ENCODE measurements at places on chromosomes 2 and 18. TPM values are rescaled to one million over a fixed set of nuclear protein-coding genes. Genes with fewer than 3 reads are reported as not detected.

GRCh38 chr2:19982268-19982667, 7.6 kb downstream of the WDR35 start:
- H3K4me3 ChIP-seq, result no peak overlapping the region
- H3K27ac ChIP-seq, result no peak overlapping the region
- peaks cover 32% of the 10 kb centered on the region for H3K36me3 ChIP-seq
- peaks cover 5% of the 10 kb centered on the region for H3K4me1 ChIP-seq
- no peak for DNase-seq
- no peaks in the 10 kb centered on the region for H3K27me3 ChIP-seq

GRCh38 chr18:69747388-69747787, 200.3 kb downstream of the CD226 start:
- no peaks in the 10 kb centered on the region for H3K4me1 ChIP-seq
- no peak overlapping the region for H3K4me3 ChIP-seq
- no peak overlapping the region for H3K27ac ChIP-seq
- no peaks in the 10 kb centered on the region for H3K27me3 ChIP-seq

GRCh38 chr2:26574066-26574899, 66.9 kb downstream of the CIB4 start:
- H3K4me3 ChIP-seq, result no peak overlapping the region
- H3K27ac ChIP-seq, result no peak overlapping the region
- no peaks in the 10 kb centered on the region for H3K36me3 ChIP-seq
- no peaks in the 10 kb centered on the region for H3K4me1 ChIP-seq
- no peak for DNase-seq
- H3K27me3 ChIP-seq, result peaks cover 56% of the 10 kb centered on the region

GRCh38 chr2:32882816-32883810, 63.6 kb upstream of the LTBP1 start:
- H3K4me3 ChIP-seq, result no peak overlapping the region
- no peaks in the 10 kb centered on the region for H3K36me3 ChIP-seq
- H3K27me3 ChIP-seq, result no peaks in the 10 kb centered on the region
- H3K27ac ChIP-seq, result no peak overlapping the region
- DNase-seq, result no peak

DNA sequence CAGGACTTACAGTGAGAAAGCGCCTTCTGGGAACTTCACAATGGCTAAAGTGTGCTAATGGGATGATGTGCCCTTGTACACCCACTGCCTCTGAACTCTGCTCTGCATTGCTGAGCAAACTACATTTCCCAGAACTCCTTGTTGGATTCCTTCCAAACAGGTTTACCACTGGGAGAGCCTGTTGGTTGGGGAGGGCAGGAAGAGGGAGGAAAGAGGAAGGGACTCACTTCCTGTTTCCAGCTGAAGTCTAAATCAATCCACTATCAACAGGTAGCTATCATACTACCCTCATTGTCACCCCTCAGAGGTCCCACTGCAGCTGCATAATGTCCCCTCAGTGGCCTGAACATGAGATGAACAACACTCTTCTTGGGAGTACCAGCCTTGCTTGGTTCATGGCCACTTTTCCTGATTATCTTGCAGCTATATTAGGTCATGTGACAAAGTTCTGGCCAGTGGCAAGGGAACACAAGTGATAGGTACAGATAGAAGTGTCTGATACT, 109.7 kb downstream of the MSH2 start:
- H3K27me3 ChIP-seq, result no peaks in the 10 kb centered on the region
- H3K36me3 ChIP-seq, result no peaks in the 10 kb centered on the region
- no peak overlapping the region for H3K27ac ChIP-seq
- no peak overlapping the region for H3K4me3 ChIP-seq

DNA sequence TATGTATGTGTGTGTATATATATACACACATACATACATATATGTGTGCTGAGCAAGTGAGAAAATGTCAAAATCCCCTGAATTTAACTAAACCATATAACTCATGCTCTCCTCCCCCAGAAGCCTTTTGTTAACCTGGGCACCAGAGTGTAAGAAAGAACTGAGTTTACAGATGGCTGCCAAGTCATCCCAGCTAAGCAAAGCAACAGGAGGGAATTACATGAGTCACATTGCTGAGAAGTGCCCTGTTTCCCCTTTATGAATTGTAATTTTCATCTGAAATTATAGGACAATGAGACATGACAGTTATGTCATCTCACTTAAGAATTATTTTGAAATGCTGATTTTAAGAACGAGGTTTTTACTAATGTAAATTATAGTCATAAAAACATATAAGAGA, 29.9 kb downstream of the SCN7A start:
- no peaks in the 10 kb centered on the region for H3K36me3 ChIP-seq
- no peak overlapping the region for H3K4me3 ChIP-seq

- no peaks in the 10 kb centered on the region for H3K4me1 ChIP-seq
- no peaks in the 10 kb centered on the region for H3K27me3 ChIP-seq
- no peak for DNase-seq
- no peak overlapping the region for H3K4me3 ChIP-seq
- no peaks in the 10 kb centered on the region for H3K36me3 ChIP-seq
Observed at GRCh38 chr2:63789338-63790020, 52.2 kb upstream of the UGP2 start.

- H3K36me3 ChIP-seq, result peaks cover 31% of the 10 kb centered on the region
- H3K27ac ChIP-seq, result no peak overlapping the region
- no peaks in the 10 kb centered on the region for H3K4me1 ChIP-seq
- no peak for DNase-seq
- H3K4me3 ChIP-seq, result no peak overlapping the region
- no peaks in the 10 kb centered on the region for H3K27me3 ChIP-seq
Observed at GRCh38 chr2:11785611-11785940, 39.1 kb downstream of the LPIN1 start.

- H3K4me3 ChIP-seq, result no peak overlapping the region
- no peaks in the 10 kb centered on the region for H3K4me1 ChIP-seq
- no peaks in the 10 kb centered on the region for H3K27me3 ChIP-seq
- H3K36me3 ChIP-seq, result no peaks in the 10 kb centered on the region
Observed at GRCh38 chr18:65091744-65092329, 659.0 kb upstream of the CDH7 start.

- peaks cover 3% of the 10 kb centered on the region for H3K36me3 ChIP-seq
- H3K27ac ChIP-seq, result no peak overlapping the region
- H3K4me3 ChIP-seq, result no peak overlapping the region
- H3K4me1 ChIP-seq, result peaks cover 4% of the 10 kb centered on the region
- no peak for DNase-seq
Observed at GRCh38 chr2:200662727-200663126, 76.9 kb downstream of the AOX1 start.

Gene ASB18
- total RNA-seq, result not detected

Gene TUBA4B
- not detected for total RNA-seq

Gene ZNF804A
- 2.0 TPM for total RNA-seq

Gene REG3G
- total RNA-seq, result 0.33 TPM

Gene PARD3B
- 12.6 TPM for total RNA-seq

Gene NRP2
- total RNA-seq, result 109 TPM

Gene ELMOD3
- 22.2 TPM for total RNA-seq

Data from type B pancreatic cell (in vitro differentiated cells).